ENCODE measurements at places on chromosomes 3 and 15.

GRCh38 chr15:99131441-99132023 is 26.7 kb downstream of the SYNM start:
- DNase-seq: no peak

- DNase-seq: no peak
Observed at GRCh38 chr3:116051040-116051439, 394.2 kb downstream of the LSAMP start.

DNA sequence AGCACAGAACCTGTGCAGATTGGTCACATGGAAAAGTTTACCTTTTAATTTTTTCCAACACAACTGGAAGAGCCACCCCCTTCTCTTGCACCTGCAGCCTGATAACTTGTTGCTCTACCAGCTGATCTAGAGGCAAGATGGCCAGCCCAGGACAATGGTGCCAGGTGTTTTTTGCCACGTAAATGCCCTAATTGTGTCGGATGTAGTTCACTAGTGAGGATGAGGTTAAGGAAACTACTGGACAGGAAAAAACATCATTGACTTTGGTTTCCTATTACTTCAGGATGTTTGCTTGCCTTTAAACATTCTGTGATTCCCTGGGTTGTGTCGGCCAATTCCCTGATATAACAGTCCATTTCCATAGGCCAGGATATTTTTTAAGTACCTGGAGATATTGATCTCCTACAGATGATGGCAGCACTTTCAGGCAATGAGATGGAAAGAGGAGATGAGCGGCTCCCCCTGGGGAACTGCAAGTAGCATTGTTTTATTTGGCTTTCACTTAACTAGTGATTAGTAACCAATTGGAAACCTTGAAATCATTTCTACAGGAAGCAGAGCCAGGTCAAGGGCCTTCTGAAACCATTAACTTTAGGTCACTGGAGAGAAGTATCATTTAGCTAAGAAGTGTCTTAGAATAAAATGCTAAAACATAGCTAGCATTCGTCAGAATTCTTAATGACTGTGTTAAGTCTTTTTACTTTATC is 72.5 kb downstream of the OSBPL10 start:
- DNase-seq: no peak

DNA sequence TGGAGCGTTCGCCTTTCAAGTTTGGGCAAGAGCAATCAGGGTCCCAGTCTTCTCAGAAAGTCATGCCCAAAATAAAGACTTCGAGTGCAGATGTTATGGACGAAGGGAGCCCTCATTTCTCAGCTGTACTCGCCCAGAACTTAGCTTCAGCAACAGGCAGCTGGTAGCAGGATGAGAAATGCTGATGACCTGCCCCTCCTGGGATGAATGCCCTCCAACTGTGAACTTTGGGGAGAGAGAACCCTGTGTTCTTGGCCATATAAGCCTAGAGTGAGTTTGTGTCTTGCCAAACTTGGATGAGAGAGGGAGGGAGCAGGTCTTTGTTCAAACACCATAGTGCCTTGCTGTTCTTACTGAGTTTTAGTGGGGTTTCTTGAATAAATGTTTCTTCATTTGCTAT is 400.3 kb downstream of the LRTM1 start:
- no peak for DNase-seq

GRCh38 chr3:52532838-52533622 is 627 bp downstream of the NT5DC2 start:
- no peak for DNase-seq

GRCh38 chr3:192061426-192061825 is 600.5 kb downstream of the PYDC2 start:
- DNase-seq: no peak

- DNase-seq: no peak
Observed at GRCh38 chr3:101850246-101851051, 1.1 kb downstream of the NFKBIZ start.

DNA sequence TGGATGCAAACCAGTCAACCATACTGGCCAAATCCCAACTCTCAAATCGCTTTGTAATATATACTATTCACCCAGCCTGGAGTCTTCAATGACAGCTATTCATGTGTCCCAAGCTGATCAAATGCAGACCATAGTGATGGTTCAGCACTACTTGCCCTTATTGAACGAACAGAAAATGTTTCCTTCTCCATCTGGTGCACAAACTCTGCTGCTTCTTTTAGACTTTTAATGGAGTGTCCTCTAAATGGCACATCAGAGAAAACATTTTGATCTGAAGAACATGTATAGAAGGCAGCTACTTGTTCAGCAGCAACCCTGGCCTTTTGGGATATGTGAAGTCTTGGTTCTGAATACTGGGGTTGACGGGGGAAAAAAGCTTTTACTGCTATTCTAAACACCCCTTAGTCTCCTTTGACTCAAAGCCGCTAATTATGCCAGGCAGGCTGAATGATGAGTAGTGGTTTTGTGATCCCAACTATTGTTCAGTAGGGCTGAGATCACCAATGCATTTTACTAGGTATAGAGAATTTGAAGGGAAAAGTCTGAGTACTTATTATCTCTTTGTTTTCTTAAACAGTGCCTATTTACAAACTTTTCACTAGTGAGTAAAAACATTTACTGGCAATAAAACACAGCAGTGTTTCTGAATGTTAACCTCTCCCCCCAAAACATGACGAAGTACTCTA is 781.2 kb downstream of the ROBO1 start:
- DNase-seq: no peak

DNA sequence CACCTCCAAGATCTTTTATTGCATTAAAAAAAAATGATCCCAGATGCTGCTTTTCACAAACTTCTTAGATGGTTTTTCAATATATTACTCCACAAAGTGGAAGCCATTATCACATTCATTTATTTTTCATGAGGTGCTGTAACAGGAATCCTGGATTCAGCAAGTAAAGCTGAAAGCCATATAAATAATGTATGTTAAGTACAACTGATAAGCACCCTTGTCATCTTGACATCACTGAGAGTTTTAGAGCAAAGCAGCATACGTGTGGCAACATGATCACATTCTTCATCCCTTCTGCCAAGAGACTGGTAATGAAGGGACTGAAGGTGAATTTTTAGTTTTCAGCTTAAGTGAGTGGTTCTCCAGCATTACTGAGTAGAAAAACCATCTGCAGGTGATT is 44.9 kb upstream of the LRRFIP2 start:
- DNase-seq: no peak

DNA sequence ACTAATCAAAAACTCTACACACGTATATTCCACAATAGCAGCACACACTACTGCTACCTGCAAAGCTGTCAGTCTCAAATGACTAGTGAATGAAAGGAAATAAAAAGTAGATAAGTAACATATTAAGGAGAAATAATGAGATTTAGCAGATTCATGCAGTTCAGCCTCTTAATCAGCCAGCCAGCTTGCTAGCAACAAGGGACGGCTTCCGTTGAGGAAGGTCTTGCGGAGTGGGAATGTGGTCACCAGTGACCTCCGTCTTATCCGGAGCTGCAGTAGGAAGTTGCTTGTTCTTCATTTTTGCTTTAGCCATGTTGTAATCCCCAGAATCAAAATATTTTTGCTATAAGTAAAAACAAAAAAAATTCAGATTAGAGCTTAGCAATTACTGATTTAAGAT is 17.1 kb downstream of the ARPP19 start:
- DNase-seq: no peak

DNA sequence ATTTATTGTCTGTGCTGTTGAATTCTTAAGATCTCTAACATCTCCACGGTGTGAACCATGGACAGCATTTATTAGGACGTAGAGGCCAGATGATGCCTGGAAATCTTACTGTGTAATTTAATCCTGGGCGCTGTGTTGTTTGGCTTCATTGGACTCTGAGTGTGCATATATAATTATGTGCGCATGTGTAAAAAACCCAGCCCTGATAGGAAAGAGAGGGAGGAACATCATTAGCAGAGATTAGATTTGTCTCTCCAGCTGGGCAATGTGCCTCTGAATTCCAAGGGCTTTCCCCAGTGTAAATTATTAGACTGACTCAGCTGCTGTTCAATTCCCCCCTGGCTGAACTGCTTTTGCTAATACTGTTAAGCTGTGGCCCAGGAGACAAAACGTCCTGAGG is 39.6 kb downstream of the MAP3K13 start:
- DNase-seq: no peak

- DNase-seq: no peak
Observed at GRCh38 chr3:107465064-107465631, 57.6 kb upstream of the BBX start.

- no peak for DNase-seq
Observed at GRCh38 chr3:188370081-188370830, 216.3 kb downstream of the LPP start.

DNA sequence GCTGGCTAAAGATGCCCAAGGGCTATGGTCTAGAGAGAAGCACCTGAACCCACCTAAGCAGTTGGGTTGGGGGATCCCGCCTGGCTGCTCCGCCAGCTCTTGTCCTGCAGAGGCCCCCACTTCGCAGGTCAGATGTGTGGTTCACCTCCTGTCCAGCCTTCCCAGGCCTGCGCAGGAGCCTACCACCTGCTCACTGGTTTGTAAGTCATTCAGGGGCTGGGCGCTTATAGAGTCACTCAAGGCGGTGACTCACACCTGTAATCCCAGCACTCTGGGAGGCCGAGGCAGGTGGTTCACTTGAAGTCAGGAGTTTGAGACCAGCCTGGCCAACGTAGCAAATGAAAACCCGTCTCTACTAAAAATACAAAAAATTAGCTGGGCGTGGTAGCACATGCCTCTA is 3.9 kb upstream of the FURIN start:
- no peak for DNase-seq

GRCh38 chr15:48981941-48982340 is 18.2 kb upstream of the SHC4 start:
- DNase-seq: no peak

- DNase-seq: no peak
Observed at GRCh38 chr3:31659246-31659645, 126.5 kb downstream of the STT3B start.

Data from nucleus accumbens (tissue), 56 donors.